Large intestine (tissue), 12 donors: ENCODE measurements at places on chromosomes 1 and 21.

DNA sequence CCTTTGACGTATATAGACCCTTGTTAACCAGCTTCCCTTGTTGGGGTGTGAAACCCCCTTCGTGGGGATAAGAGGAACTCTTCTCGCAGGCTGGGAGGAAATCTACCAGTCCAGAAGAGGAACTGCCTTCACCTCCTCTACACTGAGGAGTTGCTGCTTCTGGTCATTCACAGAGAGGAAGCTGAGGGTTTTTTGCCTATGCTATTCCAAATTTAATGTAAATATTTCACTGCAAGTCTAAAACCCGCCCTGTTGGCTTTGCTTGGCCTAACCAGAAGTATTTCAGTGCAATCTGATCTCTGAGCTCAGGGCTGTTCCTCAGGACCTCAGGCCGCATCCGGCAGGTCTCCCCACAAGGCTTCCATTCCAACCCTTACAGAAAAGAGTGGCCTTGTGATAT is 150.1 kb downstream of the HIVEP3 start:
- DNase-seq, result no peak

DNA sequence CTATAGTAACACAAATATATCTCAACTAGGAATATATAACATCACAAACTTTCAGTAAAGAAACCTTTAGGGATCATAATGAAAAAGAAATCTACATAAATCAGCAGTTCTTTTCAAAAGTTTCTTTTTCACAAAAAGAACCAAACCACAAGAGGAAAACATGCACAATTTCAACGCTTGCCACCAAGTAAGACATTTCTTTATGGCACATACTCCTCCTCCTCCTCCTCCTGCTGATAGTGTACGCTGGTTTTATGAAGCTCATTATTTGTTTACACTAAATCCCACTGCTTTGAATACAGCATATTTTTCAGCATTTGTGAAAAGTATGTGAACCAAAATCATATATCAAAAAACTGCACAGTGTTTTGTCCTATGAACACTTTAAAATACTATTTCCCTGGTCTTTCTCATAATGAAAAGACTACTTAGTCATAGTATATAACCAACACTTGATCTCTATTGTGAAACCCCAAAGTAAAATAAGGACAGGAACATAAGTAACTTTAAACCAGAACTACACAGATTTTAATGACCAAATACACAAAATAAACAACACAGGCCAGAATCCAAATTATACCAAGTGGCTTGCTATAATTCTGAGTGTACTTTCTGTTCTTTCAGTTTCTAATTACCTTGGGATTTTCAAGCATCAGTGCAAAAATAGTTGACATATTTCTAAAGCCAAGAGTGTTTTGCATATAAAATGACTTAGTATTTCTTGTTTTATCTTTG is 184.2 kb downstream of the EIF4G3 start:
- no peak for DNase-seq

DNA sequence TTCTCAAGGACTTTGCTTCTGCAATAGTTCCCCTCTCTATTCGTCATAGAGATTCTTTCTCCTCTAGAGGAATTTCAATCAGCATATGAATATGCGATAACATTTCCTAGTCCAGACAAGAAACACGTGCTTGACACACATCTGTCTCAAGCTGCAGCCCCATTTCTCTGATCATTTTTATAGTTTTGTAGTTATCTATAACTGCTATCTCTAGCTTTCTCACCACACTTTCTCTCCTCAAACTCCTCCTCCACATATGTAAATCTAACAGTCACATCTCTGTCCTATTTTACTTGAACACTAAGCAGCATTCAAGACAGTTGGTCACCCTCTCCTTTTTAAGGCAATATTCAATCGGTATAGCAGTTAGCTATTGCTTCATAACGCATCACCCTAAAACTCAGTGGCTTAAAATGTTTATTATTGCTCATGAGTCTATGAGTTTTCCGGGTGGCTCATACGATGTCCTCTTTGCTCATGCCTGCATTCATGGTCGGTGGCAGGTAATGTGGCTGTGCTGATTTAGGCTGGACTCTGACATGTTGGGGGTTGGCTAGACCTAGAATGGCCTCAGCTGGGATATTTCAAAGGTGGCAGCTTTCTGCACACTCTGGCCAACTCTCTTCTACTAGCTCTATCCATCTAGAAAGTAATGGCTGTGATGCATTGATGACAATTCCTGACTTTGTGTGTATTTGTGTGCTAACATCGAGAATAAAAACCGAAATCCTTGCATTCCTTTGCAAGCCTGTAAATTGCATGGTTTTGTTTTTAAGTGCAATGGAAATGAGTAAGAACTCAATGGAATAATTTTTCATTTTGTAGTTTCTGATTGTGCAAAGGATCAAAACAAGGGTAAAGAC is 20.6 kb downstream of the ATP6V1G3 start:
- no peak for DNase-seq

- DNase-seq, result no peak
Observed at GRCh38 chr1:18794561-18794960, 64.9 kb downstream of the TAS1R2 start.

DNA sequence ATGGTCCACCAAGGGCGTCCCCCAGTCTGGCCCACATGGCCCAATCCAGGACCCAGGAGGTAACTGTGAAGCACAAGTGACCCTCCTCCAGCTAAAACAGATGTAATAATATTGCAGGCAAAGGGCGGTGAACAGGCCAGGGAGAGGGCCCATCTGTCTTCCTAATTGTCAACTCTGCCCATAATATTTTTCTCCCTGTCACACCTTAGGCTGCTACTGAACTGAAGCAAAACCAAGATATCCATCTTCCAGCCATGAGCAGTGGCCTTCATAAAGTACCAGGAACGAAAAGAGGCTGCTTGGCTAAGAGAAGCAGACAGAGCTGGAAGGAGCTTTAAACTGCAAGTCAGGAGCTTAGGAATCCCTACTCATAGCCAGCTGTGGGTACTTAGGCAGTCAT is 3.1 kb downstream of the KANK4 start:
- DNase-seq, result no peak

GRCh38 chr21:33124889-33125288 is 54.9 kb downstream of the OLIG1 start:
- DNase-seq, result no peak

GRCh38 chr1:236149696-236150228 is 7.4 kb downstream of the GPR137B start:
- no peak for DNase-seq

DNA sequence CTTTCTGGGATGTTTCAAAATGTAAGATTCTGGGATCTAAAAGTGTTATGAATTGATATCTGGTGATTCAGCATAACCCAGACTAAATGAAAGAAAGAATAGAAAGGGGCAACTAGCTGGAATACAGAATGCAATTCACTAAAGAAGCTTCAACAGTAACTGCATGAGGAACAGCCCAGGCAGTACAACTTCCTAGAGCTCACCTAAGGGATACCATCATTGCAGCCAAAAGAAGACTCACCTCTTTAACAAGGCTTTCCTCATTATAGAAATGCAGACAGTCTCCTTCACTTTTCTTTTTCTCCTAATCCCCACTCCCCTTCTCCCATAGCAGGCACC is 6.3 kb downstream of the RGS5 start:
- DNase-seq, result no peak
